ENCODE measurements at places on chromosomes 5 and 9.

DNA sequence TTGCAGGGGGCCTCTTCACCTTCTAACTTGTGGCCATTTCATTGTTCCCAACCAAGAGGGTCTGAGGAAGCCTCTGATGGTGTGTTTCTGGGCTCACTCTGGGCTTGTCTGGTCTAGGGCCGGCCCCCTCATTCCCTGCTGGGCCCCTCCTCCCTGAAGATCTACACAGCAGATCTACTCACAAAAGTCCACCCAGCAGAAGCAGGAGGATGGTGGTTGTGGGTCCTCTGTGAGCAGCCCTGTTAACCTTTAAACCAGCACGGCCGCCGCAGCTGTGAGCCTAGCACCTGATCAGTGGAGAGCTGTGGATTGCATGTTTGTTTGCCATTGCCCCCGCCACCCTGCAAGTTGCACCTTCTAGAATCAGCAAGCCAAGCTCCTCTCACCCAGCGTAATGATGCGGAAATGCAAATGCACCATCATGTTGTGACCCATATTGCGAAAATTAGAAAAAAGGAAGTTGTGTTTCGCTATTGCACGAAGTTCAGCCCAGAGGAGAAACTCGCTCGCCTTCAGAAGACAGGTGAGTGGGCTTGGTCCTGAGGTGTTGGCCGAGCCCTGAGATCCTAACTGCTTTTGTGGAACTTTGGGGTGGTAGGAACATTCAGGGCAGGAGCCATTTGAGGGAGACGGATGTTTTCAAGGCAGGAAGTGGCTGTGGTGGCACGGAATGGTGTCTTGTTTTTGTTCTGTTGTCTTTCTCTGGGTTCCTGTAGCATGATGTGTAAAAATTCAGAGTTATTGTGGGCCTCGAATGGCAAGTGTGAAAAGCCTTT, 16.7 kb downstream of the FGD3 start:
- DNase-seq = peak; percentile 45

DNA sequence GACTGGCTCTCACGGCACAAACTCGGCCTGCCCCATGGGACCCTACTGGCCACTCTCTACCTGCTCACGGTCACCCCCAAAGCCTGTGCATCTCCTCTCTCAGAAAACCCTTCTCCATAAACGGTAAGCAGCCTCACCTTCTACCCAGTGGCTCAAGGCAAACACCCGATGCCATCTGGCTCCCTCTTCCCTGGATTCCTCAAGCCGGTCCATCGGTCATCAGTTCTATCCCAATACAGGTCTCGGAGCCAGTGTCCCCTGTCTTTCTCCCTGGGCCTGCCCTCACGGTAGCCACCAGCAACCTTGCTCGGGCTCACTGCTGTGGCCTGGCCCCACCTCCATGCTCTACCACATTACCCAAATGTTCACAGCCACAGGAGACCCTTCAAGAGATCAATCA, 134.1 kb downstream of the ROR2 start:
- DNase-seq = no peak

DNA sequence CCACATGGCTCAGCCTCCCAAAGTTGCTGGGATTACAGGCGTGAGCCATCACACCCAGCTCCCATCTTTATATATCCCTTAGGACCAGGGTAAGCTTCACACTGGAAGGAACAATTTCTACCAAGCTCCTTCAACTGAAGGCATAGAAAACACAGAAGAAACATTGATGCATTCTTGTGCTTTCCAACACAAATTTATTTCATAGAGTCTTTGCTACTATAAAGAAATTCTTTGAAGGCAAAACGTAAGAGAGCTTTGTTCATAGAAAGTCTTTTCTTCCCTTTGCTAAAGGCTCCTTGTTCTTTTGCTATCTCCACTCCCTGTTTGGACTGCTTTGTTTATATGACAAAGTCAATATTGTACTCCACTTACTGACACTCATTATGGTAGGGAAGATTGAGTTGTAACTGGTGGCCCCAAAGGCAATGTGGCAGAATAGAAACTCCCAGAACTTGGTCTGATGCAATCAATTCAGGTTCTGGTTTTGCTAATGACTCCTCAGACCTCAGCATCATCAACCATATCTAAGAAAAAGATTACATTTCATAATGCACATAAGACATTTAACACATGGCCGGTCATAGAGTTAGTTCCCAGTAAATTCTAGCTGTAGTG, 97.4 kb upstream of the CLINT1 start:
- DNase-seq = no peak

GRCh38 chr5:149724884-149725283, 5.2 kb upstream of the PPARGC1B start:
- no peak for DNase-seq

DNA sequence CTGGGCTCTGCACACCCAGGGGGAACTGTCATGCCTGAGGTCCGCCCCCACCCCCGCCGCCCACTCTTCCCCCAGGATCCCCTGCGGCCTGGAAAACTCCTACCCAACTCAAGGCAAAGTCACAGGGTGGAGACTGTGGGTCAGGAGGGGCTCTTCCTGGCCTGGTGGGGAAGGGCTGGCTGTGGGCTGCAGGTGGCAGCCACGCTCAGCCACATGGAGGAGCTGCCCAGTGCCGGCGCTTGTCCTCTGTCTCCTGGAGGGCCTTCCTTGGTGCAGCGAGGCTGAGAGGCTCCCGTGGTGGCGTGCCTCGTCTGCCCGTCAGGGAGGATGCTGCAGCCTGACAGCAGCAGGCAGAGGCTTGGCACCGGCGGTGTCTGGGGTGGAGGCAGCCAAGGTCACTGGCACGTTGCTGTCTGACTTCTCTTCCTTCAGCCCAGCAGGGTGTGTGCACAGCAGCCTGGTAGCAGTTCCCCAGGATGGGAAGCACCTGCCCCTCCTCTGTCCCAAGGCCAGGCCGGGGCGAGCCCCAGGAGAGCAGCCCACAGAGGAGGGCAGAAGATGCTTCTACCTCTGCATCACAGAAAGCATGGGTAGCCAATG, 78.1 kb downstream of the ADAMTS2 start:
- no peak for DNase-seq

- no peak for DNase-seq
Measured at GRCh38 chr9:120929229-120929791, 2.7 kb upstream of the TRAF1 start.

- peak; percentile 16 for DNase-seq
Measured at GRCh38 chr9:127505396-127506116, 54.2 kb downstream of the LRSAM1 start.

- no peak for DNase-seq
Measured at GRCh38 chr9:20197976-20198685, 409.3 kb upstream of the SLC24A2 start.

DNA sequence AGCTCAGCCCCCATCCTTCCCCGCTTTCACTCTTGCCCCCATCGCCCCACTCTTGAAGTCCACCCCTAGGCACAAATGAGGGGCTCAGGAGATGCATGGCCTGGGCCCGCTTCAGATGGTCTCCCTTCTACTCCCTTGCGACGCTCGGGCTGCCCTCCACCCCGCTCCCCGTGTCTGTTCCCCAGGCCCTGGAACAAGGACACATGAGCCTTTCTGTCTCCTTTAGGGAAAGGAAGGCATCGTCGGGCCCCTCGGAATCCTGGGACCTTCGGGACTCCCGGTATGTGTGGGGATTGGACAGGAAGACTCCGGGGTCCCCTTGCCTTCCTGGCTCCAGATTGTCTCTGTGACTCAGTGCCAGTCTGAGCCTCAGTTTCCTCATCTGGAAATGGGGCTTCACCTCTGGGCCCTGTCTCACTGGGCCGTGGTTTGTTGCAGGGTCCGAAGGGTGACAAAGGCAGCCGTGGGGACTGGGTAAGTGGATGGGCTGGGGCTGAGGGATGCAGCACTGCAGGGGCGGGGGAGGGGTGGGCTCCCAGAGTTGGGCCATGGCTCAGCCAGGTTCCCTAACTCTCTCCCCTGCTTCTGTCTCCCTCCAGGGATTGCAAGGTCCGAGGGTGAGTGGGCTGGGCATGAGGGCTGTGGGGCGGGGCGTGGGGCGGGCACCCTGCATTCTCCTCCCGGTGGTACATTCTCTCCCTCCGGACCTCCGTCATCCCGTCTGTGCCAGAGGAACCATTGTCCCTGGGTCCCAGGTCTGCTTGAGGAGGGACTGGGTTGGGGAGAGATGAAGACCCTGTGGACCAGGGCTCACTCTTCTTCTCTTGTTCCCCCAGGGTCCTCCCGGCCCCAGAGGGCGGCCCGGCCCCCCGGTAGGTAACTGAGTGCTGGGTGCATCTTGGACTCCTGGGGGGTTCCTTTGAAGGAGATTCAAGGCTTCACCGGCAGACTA, 21.8 kb upstream of the ORM1 start:
- DNase-seq = no peak

DNA sequence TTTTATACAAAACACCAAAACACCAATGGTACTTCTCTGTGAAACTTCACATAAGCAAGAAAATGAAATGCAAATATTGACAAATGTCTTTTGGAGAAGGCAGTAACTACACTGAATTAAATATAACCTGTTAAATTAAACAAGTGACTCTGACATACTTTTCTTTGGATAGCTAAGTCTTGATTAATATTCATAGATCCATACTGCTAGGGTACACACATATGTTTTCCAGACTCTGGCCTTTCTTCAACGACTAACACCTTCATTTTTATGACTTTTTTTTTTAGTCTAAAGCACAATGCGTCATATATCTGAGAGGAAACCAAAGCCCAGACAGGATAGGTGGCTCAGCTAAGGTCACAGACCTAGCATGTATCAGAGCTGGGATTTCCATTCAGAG, 263.7 kb downstream of the TENT4A start:
- DNase-seq = no peak
